ENCODE measurements at places on chromosomes 4 and X.

- DNase-seq: no peak
Measured at GRCh38 chr4:151359576-151359975, 34.2 kb upstream of the SH3D19 start.

DNA sequence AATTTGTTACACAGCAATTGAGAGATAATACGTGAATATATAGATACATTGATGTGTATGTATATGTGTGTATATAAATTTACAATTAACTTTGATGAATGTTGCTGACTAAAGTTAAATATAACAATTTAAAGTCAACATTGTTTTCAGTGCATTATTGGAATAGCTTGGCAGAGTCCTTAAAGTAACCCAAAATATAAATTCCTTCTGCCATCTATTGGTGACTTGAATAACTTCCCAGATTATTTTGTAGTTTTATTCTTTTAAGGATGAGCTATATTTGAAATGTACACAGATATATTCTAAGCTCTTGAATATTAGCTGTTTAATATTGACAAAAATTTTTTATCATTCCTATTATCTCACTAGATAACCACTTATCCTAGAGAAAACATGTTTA is 298.2 kb upstream of the FSTL5 start:
- DNase-seq: no peak

DNA sequence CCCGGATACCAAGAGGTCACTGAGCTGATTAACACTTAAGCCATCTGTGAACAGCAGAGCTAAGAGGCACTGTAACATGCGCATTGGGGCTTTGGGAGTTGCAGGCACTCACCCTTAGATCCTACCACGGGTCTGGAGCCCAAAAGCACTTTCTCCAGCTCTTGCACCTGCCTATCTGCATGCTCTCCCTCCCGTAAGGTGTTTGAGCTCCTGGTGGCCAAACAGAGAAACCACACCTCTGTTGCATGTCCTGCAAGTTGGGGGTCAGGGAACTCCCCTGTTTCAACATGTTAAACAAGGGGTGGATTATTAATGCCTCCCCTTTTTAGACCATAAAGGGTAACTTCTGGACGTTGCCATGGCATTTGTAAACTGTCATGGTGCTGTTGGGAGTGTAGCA is 49.8 kb downstream of the GYPA start:
- DNase-seq: no peak

DNA sequence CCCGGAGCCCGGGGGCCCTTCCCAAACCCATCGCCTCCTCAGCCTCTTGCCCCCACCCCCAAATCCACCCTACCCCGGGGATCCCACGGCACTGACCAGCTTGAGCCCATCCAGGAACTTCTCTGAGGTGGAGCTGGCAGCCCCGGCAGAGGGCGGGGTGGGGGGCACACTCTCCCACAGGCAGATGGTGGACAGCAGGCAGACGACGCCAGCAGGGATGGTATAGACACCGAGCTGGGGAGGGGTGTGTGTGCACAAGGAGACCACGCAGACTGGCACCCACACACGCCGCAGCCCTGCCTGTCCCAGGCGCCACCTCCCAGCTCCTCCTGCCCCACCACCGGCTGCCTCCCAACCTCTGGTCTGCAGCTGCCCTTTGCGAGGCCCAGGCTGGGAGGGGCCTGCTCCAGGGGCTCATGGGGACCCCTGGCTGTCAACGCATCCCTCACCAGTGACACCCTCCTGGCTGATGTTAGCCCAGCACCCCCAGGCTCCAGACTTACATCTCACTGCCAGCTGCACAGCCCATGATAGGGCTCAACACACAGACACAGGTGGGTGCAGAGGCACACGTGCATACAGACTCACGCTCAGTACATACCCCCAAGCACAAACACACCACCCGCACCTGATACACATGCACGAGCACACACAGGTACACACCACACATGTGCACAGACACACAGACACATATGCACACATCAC is 4.2 kb downstream of the SLC49A3 start:
- no peak for DNase-seq

DNA sequence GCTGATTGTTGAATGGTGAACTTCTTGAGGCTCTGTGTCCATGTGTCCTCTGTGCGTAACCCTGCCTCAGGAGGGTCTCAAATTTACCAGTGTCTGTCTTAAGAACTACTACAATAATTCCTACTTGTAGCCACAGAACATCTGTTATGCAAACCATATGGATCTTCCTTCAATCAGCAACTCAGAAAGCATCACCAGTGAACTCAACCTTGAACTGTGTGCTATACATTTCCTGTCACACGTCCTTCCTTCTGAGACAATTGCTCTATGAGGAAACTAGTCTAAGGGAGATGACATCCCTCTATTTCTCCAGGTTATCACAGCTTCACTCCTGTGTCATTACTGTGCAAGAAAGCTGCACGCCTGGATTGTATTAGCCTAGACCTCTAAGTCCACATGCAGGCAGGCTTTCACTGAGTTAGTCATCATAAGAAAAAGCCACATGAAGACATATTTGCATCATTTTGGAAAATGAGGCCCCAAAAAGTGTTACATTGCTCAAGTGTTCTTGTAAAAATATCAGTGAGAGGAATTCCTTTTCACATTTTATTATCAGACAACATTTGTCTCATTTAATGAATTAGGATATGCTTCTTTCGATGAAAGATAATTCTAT is 157.8 kb downstream of the AFF2 start:
- DNase-seq: no peak

DNA sequence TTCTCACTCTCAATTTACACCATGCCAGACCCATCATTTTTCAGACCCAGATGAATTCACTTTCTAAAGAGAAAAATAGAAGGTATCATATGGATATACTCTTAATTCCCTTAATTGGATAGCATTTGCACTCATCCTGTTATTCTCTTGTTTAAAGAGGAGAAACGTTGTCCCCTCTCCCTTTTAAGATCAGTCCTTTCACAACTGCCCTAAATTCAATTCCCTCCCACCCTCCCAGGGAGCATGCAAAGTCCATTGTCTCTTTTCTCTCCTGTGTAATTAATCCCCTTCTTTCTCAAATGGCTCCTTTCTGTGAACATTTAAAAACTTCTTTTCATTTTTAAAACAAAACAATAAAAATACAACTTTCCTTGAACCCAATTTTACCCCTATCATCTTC is 124.7 kb upstream of the TLL1 start:
- no peak for DNase-seq

GRCh38 chr4:102036016-102036415 is 245.5 kb downstream of the BANK1 start:
- DNase-seq: no peak

- DNase-seq: no peak
Measured at GRCh38 chr4:73828956-73829355, 7.5 kb upstream of the CXCL6 start.

DNA sequence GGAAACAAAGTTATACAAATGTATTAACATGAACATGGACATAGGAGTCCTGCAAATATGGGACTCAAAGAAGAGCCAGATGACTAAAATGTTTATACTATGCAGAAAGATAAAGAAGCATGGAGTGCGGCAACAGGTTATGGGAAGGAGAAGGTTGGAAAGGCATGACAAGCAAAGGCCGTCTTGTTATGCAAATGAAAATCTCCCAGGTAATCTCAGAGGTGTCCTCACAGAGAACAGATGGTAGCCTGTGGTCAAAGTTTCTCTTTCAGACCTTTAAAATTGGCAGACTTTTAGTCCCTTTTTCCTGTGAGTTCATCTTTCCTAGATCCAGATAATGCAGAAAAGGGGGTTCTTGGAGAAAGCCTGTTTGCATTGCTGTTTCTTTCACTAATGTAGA is 116.4 kb upstream of the BEND4 start:
- DNase-seq: no peak

DNA sequence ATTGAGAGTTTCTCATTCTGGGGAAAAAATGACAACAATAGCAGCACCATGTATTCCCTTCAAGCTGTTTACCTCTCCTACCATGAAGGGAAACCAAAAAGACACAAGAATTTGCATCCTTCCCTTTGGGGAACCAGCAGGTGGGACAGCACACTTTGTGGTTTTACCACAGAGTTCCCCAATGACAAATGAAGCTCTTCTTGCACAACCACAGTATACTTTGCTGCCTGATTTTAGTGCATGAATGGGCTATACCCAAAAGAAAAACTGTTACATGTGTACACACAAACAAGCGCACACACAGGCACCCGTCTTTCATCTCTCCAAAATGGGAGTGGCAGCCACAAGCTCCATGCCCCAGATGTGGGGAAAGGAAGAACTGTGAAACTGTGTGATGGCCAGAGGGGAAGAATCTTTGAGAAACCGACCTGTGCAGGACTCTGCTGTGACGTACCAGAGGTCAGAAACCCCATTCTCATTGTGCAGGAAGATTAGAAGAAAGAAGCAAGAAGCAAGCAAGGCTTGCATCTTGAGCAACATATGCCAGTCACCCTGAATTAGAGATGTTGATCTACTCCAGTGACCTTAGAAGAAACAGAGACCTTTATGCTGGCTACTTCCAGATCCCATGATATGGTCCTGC is 2.7 kb upstream of the MAML3 start:
- DNase-seq: peak; percentile 18

DNA sequence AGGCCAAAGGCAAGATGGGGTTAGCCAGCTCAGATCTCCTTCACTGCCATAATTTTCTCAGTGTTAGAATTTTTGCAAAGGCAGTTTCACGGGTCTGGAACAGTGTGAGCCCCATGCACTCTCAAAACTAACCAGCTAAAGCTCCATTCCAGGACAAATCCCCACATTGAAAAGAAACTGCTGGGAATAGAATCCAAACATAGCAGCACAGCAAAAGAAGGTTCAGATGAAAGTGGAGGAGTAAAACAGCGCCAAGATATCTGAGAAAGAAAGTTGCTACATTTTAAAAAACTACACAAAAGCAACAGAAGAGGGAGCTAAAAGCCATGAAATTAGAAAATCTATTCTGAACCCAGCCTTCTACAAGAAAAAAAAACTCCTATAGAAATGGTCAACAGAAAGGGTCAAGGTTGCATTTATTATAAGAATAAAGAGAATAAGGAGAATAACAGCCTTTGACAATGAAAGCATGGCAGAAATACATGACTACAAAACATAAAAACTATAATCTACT is 39.6 kb upstream of the SLC7A3 start:
- no peak for DNase-seq

DNA sequence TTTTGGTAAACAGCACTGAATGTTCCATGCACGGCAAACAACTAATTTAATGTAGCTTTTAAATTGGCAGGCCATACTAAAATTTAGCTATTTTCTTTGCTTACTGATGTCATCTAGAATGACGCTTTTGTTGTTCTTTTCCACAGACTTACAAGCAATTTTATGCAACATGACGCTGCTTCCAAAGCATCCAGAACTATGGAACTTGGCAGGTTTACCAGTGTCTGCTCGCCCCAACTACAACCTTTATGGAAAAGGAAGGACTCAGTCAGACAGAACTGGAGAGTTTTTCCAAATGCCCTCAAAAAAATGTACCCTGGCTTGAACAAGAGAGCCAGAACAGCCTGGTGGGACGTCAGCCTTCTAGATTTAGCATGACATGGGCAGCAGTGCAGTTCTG is 58.7 kb downstream of the ANOS1 start:
- DNase-seq: no peak

GRCh38 chrX:151710457-151710856 is 5.4 kb upstream of the FATE1 start:
- no peak for DNase-seq
